ENCODE measurements at places on chromosomes 7 and 10. TPM values are rescaled to one million over a fixed set of nuclear protein-coding genes. Genes with fewer than 3 reads are reported as not detected.
A peak's percentile ranks its signal among the peaks of the same experiment; 100 is the strongest.

Gene AHR
- 11.8 TPM for total RNA-seq

DNA sequence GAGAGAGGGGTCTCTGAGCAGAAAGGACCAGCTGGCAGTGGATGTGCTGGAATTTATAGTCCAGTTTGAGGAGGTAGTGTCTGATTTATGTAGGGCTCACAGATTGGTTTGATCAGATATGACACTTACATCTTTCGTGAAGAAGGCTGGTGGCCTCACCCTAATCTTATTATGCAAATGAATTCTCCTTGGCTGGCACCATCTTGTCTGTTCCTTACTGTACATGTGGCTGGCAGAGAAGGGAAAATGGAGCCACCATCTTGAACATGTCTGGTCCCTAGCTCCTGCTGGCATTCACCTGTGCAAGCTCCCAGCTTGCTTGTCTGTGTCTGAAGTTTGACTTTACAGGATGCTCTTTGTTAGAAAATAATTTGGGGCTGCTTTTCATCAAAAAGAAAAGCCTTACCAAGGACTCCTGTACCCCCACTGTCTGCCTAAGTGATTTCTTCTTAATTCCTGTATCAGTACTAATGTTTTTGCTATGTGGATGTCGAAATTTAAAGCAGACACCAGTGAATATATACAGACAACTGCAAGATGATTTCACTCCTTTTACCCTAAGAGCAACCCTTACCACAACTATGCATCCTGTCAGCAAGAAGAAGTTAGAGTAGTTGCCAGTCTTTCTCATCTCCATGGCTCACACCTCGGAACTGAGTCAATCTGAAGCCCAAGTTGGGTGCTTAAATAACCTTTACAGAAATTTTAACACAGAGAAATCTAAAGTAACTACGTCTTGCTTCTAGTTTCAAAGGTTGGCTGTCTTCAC, 322.0 kb upstream of the SEMA3D start:
- DNase-seq: no peak

GRCh38 chr7:47888371-47889265, 59.6 kb downstream of the PKD1L1 start:
- DNase-seq: no peak

Gene EIF5AL1
- total RNA-seq: 2.7 TPM

Gene GBX1
- not detected for total RNA-seq

Gene NRBF2
- 24.8 TPM for total RNA-seq

Gene MYL10
- 0.30 TPM for total RNA-seq

Gene OPN1SW
- not detected for total RNA-seq

DNA sequence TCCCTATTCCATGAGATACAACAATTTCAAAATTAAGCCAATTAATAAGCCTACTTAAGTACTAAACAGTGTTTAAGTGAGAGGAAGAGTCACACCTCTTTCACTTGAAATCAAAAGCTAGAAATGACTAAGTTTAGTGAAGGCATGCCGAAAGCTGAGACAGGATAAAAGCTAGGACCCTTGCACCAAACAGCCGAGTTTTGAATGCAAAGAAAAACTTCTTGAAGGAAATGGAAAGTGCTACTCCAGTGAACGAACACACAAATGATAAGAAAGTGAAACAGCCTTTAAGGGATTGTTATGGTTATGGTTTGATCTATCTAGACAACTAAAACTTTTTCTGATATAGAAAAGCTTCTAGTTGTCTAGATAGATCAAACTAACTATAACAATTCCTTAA, 135.4 kb upstream of the KMT2E start:
- no peak for DNase-seq

- peak; percentile 84 for DNase-seq
Observed at GRCh38 chr7:29987811-29988317, 1.7 kb downstream of the SCRN1 start.

Gene LIPM
- not detected for total RNA-seq

- no peak for DNase-seq
Observed at GRCh38 chr10:70504521-70505358, 26.2 kb downstream of the PALD1 start.

DNA sequence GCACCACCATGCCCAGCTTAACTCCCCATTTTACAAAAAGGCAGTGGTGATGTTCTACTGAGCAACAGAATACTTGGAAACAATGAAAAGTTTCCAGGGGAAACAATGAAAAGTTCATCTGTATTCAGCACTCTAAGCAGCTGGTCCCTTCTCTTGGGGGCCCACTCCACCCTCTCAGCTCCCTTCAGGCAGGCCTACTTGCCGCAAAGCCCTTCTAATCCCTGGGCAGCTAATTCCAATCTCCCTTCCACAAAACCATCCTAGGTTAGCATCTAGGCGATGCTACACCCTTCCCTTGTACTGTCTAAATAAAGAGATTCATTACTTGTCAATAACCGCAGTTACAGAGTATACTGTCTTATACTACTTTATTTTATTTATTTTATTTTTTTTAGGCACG, 79.1 kb downstream of the SPDYE5 start:
- no peak for DNase-seq

DNA sequence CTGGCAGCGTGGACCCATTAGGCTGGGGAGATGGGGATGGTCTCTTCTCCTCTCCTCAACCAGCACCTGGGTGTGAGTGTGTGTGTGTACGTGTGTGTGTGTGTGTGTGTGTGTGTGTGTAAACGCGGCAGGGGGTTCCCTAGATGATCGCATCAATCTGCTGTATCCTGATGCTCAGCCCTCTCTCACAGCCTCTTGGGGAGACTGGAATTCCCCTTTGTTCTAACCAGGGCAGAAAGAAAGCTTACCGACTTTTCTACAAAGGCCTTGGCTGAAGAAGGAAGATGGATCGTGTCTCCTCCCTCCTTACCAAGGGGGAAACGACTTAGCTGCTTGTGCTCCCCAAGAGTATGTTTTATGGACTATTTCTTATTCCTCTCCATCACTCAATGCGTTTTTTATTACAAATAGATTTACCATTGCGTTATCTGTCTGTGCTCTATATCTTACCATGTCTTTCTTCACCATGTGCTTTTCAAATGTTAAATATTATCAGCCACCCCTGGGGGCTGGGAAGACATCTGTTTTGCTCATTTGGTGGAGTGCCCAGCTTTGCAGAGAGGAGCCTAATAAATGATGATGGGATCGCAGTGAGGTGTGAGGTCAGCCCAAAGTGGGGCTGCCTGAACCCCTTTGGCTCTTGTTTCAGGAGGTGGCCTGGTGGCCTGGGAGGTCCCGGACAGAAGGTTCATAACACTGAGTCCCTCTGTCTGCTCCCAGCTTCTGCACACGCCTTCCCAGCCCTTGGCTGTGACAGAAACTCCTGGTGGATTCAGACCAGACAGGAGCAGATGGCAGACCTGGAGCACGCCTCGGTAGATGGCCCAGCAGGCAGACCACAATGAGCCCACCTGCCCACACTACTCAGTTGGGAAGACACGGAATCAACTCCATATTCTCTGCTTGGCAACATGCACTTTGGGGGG, 262.0 kb downstream of the PRPF18 start:
- no peak for DNase-seq
